NCI-H460 (cell line): ENCODE measurements at places on chromosomes 11 and 22. TPM values are rescaled to one million over a fixed set of nuclear protein-coding genes. Genes with fewer than 3 reads are reported as not detected.

- no peak for DNase-seq
Observed at GRCh38 chr11:72297828-72298227, 53.9 kb upstream of the PHOX2A start.

DNA sequence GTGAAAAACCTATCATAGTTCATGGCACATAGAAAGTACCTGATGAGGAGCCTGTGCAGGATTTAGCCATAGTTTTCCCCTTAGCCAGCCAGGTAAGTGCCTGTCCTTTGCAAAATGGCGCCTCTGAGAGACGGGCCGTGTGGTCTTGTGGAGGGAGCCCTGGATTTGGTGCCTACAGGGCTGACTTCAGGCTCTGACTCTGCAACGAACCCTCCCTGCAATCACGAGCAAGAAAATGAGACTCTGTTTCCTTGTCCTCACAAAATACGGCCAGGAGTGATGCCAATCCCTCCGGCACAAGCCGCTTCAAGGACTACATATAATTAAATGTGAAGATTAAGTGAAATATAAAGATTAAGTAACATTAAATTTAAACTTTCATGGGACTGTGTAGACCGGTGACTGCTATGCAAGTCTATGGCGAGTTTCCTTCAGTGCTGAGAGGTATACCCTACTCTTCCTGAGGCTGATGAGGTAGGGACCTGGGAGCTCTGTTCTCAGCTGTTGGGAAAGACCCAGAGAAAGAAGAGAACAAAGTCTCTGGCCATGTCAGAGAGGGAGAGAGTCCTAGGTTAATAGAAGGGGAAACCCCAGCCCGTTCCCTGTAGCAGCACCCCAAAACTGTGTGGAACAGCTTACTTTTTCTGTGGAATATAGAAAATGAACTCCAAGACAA is 6.1 kb upstream of the CXCR5 start:
- DNase-seq, result no peak

- no peak for DNase-seq
Observed at GRCh38 chr11:63766531-63767235, 1.9 kb downstream of the ZFTA start.

Gene CLCF1
- total RNA-seq, result 4.9 and 5.3 TPM in 2 replicates
